ENCODE measurements at places on chromosomes 3 and 15.

DNA sequence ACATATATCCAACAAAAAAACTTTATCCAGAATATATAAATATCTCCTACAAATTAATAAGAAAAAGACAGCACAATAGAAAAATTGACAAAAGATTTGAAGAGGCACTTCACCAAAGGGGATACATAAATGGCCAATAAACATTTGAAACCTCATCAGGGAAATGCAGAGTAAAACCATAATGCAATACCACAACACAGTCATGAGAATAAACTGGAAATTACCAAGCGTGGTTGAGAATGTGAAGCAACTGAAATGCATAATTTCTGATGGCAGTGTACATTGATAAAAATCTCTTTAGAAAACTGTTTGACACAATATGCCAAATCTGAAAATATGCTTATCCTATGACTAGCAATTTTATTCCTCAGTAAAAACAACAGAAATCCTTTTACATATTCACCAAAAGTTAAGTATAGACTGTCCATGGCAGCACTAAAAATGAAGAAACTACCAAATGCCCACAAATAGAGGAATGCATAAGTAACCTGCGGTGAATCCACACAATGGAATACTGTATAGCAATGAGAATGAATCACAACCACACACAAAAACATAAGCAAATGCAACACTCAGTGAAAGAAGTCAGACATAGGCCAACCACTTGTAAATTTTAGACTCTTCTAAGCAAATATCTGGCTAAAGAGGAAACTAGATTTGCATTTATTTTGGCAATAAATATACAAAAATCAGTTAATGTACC lies 7.9 kb downstream of the LYZL4 start:
- no peak for DNase-seq

GRCh38 chr3:56844536-56844935 lies 42.8 kb upstream of the ARHGEF3 start:
- DNase-seq = no peak

DNA sequence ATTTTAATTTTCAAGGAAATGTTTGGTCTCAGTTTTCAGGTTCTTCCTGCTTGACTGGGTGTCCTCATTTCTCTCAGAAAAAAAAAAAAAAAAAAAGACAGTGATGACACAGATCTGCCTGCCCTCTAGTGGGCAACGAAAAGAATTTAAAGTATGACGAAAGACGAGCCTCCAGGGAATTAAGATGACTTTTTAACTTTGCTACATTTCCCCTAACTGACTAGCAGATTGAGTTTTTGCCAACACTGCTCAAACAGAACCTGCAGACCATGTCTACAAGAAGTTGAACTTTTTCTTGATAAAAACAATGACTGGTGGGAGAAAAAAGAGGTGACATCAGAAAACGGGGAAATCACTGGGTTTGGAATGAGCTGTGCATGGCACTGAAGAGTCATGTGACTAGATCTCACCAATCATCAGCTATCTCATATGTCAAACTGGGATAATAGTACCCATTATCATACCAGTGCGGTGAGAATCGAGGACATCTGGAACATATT lies 40.8 kb downstream of the EOMES start:
- DNase-seq = no peak

GRCh38 chr15:45242289-45242688 lies 9.7 kb upstream of the SLC28A2 start:
- DNase-seq = no peak

GRCh38 chr15:26043018-26043417 lies 179.9 kb upstream of the ATP10A start:
- DNase-seq = no peak

DNA sequence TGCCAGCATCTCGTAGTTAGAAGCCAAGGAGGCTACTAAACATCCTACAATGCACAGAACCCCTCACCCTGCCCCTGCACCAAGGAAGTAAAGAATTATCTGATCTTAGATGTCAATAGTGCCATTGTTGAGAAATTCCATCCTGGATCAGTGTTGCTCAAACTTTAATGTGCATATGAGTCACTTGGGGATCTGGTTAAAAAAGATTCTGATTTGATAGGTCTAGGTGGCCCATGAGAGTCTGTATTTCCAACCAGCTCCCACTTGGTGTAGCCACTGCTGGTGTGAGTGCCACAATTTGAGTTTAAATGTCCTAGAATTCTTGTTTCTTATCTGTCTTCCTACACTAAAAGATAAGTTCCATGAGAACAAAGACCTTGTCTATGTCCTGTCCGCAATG lies 43.7 kb downstream of the TMEM45A start:
- no peak for DNase-seq

- peak; percentile 36 for DNase-seq
These were observed 21.3 kb downstream of the DUT start for GRCh38 chr15:48352474-48353072.

- DNase-seq = no peak
These were observed 5.4 kb downstream of the PCBP4 start for GRCh38 chr3:51961602-51962569.
